ENCODE measurements at places on chromosomes 16 and 17.

- no peak for DNase-seq
Observed at GRCh38 chr16:49576173-49576494, 202.5 kb downstream of the C16orf78 start.

- no peak for DNase-seq
Observed at GRCh38 chr17:63382826-63383225, 63.3 kb downstream of the CYB561 start.

- DNase-seq = peak; percentile 83
Observed at GRCh38 chr17:31858642-31859486, at the start of gene COPRS. TSS of gene COPRS (minus strand) at chr17:31859244. CDS start at chr17:31859199, 45 bp downstream.

DNA sequence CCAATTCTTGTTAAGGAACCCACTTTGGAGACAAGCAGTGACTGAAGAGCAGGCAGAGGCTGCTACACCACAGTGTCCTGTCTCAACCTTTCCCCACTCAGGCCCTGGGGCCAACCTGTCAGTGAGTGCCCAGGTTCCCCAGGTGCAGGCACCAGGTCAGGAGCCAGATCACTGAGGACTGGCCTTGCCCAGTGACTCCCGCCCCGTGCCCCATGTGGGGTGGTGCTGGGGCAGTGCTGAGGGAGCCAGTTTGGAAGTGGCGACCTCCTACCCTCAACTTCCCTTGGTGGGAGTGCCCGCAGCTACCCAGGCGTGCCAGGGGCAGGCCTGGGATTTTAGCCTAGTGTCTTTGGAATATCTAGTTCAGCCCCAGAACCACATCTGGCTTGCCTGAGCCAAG lies 29.3 kb downstream of the SREBF1 start:
- DNase-seq = no peak

- DNase-seq = peak; percentile 58
Observed at GRCh38 chr16:70634861-70635260, 11.5 kb upstream of the IL34 start.

- DNase-seq = peak; percentile 24
Observed at GRCh38 chr16:53821487-53821886, 117.5 kb downstream of the FTO start.

DNA sequence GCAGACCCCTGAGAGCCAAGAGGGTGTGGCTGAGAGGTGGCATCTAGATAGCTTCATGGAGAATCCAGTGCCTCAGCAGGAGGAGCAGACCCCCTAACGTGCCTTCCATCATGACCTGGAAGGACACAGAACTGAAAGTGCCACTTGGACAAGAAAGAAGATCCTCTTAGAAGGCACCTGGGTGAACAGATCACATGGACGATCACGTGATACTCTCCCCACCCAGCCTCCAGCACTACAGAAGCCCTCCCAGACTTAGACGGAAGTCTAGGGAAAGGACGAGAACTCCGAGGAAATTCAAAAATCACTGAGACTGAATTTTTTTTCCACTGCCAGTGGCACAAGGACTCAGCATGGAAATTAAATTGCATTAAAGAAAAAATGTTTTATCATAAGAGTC lies 113.4 kb downstream of the MRM1 start:
- DNase-seq = no peak

- no peak for DNase-seq
Observed at GRCh38 chr16:66562986-66563385, 3.3 kb upstream of the CMTM1 start.

GRCh38 chr17:3556916-3557767 lies 470 bp downstream of the TRPV3 start:
- DNase-seq = no peak

- no peak for DNase-seq
Observed at GRCh38 chr17:47894498-47895346, 1.3 kb upstream of the SP2 start.

- no peak for DNase-seq
Observed at GRCh38 chr16:57041182-57042156, 50.9 kb upstream of the CPNE2 start.

DNA sequence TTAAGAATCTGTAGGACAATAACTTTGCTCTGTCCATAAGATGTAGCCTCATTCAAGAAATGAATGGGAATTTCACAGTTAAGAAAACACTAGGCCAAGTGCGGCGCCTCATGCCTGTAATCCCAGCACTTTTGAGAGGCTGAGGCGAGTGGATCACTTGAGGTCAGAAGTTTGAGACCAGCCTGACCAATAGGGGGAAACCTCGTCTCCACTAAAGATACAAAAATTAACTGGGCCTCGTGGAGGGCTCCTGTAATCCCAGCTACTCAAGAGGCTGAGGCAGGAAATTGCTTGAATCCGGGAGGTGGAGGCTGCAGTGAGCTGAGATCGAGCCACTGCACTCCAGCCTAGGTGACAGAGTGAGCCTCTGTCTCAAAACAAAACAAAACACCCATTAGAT lies 19.9 kb upstream of the RSL1D1 start:
- peak; percentile 50 for DNase-seq

GRCh38 chr17:73911726-73912372 lies 267.6 kb upstream of the SDK2 start:
- DNase-seq = no peak

Data from foreskin fibroblast (primary cell).